ENCODE measurements at places on chromosomes 11 and 22. TPM values are rescaled to one million over a fixed set of nuclear protein-coding genes. Genes with fewer than 3 reads are reported as not detected.
A peak's percentile ranks its signal among the peaks of the same experiment; 100 is the strongest.

The RFPL2 gene
- 4.1 TPM for total RNA-seq

The NPAT gene
- total RNA-seq: 26.6 TPM

The ARHGEF17 gene
- 1.5 TPM for total RNA-seq

The TP53AIP1 gene
- 0.13 TPM for total RNA-seq

DNA sequence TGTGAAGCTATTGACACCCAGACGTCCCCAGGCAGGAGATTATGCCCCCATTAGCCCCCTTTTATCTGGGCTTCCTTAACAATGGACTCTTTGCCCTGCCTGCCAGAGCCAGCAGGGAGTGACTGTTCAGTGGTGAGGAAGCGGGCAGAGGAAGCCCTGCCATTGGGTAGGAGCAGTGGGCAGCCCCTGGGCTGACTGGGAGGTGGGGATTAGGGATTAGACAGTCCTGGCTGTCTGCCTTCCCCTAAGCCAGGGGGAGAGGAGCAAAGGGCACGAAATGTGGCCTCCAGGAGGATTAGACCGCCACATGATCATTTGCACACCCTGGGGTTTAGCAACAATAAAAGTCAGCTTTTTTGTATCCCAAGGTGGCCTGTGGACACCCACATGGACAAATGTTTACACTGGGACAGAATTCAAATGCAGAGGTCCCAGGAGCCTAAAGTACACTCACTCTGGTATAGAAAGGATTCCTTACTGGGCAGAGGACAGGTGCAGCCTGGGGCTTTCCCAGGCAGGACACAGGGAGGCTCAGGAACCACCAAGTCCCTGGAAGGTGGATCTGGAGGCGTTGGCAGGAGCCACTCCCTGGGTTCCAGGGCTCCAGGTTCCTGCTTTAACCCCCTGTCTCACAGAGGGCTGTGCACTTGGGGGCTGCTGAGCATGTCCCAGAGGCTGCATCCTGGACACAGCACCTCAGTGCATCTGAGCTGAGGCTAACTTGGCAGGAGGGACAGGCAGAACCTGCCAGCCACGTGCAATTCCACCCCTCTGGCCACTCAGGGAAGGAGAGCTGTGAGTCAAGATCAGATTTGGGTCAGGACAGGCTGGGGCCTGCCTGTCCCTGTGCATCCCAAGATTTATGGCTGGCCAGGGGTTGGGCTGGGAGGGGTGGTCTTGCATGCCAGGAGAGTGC lies 2.1 kb downstream of the PNPLA3 start:
- DNase-seq: peak; percentile 82

- DNase-seq: no peak
Observed at GRCh38 chr11:42054351-42054900, 595.0 kb upstream of the LRRC4C start.

DNA sequence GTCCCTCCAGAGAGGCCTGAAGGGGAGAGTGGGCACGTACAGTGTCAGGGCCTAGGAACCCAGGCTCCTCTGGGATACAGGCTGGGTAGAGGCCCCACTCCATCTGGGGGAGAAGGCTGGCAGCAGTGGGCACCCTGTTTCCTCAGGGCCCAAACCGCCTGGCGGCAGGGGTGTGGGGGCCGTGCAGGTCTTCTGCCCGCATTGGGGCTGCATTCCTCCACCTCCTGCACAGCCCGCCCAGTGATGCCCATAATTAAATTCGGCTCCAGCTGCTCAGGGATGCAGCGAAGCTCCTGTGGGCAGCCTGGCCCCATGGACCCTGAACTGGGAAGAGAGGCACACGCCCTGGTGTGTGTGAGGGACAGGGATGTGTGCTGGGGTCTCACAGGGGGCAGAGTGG lies 35.4 kb downstream of the KCNQ1OT1 start:
- no peak for DNase-seq
